ENCODE measurements at places on chromosomes 7 and 10.

DNA sequence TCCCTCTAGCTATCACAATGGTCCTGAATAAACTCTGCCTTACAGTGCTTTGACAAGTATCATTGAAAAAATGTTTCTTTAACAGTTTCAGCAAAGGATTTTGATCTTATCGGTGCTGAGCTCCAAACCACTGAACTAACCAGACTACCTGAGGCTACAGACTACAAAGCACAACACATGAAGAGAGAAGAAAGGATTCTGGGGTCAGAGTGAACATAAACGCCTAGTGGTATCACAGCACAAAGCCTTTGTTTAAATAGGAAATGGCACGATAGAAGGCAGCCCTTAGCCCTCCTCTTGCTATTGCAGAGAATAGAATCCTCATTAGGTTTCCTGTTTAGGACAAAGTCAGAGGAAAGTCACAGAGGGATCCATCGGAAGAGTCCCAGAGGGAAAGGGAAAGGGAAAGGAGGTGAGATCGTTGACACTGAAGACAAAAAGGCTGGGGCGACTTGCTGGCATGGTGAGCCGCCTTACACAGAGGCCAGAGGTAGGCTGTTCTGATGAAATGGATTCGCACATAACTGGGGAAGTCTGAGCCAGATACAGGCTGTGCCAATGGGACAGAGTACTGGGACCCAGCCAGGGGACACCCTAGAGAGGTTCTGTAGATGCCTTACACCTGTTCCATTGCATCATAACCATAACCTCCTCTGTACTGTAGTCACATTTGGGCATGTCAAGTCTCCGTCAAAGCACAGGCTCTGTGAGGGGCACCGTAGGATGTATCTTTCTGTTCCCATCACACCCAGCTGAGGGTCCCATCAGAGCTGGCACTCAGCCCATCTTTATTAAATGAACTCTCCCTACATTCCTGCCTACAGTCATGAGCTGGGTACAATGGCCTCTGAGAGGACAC is 71.5 kb downstream of the XPNPEP1 start:
- DNase-seq, result no peak

GRCh38 chr10:4051011-4051640 is 266.1 kb upstream of the KLF6 start:
- DNase-seq, result no peak

DNA sequence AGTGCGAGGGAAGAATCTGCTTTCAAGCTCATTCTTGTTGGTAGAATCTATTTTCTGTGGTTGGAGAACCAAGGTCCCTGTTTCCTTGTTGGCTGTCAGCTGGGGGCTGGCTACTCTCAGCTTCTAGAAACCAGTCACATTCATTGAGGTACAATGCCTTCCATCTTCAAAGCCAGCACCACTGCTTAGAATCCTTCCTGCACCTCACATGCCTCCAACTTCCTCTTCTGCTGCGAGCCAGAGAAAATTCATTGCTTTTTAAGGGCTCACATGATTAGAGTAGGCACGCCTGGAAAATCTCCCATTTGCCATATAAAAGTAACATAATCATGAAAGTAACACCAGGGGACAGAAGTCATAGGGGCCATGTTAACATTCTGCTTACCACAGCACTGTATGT is 28.7 kb downstream of the TES start:
- no peak for DNase-seq

GRCh38 chr7:80505900-80506500 is 5.9 kb downstream of the GNAT3 start:
- no peak for DNase-seq

DNA sequence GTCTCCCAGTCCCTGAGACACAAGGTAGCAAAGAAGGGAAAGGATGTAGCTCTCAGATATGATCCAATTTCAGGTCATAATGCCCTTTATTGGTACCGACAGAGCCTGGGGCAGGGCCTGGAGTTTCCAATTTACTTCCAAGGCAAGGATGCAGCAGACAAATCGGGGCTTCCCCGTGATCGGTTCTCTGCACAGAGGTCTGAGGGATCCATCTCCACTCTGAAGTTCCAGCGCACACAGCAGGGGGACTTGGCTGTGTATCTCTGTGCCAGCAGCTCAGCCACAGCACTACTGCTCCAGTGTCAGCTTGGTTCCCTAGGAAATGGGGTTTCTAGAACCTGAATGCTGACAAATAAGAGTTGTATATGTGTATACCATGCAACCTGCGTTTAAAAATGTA is 74.6 kb upstream of the PRSS58 start:
- DNase-seq, result no peak

DNA sequence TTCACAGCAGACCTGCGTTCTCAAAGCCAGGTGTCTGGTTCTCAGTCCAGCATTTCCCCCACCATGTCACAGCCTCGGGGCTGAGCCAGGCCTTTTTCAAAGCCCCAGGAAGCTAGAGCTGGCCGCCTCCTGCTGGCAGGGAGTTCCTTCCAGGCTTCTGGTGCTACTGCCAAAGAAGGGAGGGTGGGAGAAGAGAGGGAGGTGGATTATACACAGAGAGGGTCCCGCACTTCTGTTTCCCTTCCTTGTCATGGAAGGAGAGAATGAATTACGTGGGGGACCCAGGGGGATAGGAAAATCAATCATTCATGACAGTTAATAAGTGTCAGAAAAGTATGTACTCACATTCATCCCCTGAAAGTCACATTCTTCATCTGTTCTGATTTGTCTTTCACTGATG is 600 bp upstream of the LGI1 start:
- no peak for DNase-seq

GRCh38 chr10:42113158-42113450 is 525.3 kb downstream of the ZNF33B start:
- no peak for DNase-seq

DNA sequence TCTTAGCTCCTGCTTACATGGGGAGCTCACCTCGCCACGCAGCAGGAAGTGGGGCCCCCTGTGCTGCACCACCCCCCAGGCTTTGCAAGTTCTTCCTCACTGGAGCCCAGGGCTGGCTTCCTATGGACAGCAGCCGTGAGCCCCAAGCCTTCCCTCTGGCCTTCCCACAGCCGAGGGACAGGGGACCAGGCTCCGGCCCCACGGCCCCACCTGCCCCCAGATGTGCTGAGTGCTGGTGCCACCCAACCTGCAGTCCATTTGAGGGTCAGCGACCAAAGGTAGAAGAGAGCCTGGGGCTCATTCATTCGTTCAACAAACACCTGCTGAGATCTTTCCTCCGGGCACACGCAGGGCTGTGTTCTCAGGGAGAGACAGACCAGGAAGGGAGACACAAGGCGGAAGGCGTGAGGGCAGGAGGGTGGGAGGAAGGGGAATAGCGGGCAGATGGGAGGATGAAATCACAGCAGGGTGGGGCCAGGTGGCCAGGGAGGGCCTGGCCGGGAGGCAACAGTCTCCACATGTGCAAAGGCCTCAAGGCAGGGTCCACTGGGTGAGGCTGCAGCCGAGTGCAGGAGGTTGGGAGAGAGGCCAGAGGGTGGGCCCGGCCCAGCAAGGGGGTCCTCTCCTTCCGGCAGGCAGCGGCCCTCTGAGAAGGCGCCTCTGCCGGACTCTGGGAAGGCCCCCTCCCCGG is 100.1 kb downstream of the FOXL3 start:
- no peak for DNase-seq

Data from RKO (cell line).